ENCODE measurements at places on chromosomes 12 and 14.

DNA sequence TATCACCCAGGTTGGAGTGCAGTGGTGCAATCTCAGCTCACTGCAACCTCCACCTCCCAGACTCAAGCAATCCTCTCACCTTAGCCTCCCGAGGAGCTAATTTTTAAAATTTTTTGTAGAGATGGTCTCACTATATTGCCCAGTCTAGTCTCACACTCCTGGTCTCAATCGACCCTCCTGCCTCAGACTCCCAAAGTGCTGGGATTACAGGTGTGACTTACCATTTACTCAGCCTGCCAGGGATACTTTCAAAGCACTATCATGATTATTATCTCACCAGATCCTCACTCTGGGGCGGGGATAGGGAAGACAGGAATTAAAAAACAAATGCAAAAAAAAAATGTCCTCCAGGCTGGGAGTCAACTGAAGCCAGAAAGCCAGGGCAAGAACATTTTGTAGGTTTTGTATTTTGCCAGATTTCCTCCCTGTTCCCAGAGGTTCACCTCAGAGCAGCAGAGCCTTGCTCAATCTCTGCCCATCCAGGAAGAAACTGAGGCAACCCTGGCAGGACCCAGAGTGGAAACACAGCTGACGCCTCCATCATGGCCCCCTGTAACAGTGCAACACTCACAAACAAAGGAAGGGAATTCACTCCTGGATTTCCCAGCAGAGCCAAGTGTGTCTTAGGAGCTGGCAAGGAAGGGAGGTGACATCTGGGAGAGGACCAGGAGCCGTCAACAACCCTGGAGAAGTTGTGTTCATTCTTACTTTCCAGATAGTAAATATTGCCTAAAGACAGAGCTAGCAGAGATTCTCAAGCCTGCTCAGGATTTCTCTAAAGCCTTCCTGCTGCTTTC lies 73.9 kb downstream of the IRF2BPL start:
- DNase-seq = peak; percentile 34

- DNase-seq = no peak
Measured at GRCh38 chr12:14952299-14952921, 9.0 kb downstream of the ARHGDIB start.

GRCh38 chr12:122951979-122952892 lies 14.0 kb downstream of the ABCB9 start:
- peak; percentile 91 for DNase-seq

DNA sequence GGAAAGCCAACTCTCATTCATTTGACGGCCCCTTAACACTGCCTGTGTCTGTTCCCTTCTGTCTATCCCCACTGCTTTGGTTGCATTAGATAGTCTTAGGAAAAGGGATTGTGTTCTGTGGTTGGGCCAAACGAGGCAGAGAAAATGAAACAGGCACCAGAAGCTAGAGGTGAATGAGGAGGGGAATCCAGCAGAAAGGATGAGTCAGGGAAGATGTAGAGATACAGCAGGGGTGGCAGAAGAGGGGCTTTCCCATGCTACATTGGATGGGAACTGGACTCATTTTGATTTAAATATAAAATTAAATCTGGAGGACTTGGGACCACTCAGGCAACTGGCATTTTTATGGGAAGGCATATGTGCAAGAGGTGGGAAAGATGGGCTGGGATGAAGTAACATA lies 43.3 kb downstream of the OTOGL start:
- no peak for DNase-seq

DNA sequence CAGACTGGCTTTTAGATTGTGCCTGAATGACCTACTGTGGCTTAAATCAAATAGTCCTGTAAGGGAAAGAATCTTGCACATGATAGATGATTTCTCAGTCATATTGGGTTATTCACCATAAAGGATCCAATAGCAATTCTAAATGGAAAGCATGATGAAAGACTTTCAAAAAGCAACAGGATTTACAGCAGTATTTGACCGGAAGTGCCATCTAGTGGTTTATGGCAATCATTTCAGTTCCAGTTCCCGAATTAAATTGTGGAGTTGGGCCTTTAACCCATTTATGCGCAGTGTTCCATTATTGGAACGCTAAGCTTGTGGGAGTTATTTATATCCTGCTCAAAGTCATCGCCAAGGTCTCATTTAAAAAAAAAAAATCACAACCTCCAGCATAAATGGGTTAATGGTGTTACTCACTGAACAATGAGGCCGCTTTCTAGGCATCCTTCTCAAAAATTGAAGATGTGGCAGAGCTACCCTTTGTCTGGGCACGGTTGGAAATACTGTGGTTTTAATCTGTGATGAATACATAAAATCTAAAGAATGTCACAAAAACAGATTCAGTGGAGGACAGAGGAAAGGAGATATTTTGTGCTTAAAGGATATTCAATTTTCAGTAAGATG lies 60.8 kb upstream of the REP15 start:
- DNase-seq = no peak

DNA sequence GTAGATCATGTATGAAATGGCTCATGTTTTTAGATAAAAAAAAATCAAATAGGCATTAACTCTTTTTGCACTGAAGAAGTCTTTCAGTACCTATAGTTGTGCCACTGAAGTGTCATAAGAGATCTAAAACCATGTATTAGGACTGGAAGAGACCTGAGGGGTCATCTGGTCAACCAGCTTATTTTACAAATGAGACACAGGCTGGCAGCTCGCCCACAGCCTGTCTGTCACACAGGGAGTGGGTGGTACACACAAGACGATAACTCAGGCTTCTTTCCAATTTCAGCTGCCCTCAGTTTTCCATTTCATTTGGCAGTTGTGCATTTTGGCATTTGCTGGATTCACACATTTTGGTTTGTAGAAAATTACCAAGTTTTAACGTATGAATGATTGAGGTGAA lies 34.7 kb downstream of the C12orf75 start:
- no peak for DNase-seq

GRCh38 chr12:11711651-11712327 lies 62.3 kb downstream of the ETV6 start:
- no peak for DNase-seq

DNA sequence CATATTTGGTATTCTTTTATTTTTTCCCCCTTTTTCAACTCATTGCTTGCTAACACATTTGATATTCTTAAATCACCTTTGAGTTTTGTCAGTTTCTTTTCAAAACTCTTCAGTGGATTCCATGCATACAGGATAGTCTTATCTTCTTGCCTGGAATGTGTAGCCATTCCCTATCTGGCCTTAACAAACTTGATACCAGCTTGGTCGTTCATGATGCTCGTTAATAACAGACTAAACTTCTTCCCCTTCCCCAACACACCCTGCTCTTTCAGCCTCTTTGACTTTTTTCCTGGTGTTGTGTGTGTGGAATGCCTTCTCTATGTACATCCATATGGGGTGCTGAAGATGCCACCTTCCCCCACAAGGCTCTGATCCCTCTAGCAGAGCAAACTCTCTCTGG lies 17.7 kb upstream of the CALM1 start:
- no peak for DNase-seq

- DNase-seq = no peak
Measured at GRCh38 chr14:87055007-87055406, 938.0 kb downstream of the GALC start.

DNA sequence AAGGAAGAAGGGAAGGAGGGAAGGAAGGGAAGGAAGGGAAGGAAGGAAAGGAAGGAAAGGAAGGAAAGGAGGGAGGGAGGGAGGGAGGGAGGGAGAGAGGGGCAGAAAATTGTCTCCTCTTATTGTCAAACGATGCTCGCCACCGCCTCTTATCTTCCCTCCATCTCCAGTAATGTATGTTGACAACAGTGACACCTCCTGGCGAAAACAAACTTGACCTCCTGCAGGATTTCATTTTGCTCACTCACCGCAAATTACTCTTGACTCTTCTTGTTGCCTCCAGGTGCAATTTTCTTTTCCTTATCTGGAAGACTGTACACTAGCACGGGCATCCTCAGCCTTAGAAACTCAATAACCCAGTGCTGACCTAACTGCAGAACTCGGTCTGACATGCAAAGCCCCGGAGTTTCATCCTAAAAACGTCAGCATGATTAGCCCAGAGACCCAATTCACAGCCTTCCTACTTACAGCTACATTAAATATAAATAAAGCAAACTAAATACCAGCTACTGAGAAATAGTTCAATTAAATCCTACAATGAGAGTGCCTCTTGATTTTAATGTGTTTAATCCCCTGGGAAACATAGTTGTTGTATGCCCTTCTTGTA lies 512.4 kb upstream of the TMPO start:
- DNase-seq = peak; percentile 36

DNA sequence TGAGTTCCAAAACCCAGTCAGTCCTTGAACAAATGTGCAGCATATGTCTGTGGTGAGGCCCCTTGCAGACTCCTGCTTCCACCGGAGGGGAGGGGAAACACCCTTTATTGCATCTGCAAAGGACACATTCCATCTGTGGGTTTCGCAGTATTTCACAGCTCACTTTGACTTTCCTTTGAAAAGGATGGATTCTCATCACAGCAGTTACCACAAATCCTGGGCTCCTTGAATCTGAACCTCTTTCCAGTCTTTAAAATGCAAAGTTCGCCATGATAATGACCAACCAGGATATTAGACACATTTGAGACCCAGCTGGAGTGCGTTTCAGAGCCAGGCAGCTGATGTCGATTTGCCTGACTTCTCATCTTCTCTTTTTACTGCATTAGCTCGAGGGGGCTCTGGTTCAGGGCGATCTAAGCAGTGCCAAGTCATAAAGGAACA lies 242.4 kb downstream of the SLC15A4 start:
- no peak for DNase-seq

DNA sequence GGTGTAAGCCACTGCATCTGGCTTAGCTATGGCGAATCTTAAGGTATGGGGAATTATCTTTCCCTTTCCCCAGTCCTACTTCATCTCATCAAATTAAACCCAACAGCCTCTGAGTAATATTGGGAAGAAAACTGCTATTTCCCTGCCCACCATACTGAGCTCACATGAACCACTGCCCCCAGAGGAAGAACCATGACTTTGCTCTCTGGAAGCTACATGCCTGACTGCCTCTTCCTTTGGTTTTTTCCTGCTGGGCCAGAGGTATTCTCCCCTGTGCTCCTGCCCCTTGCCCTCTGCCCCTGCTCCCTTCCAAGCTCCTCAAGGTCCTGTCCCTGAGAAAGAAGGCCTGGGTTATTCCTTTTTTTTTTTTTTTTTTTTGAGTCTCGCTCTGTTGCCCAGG lies 15.2 kb downstream of the RILPL2 start:
- DNase-seq = peak; percentile 46

DNA sequence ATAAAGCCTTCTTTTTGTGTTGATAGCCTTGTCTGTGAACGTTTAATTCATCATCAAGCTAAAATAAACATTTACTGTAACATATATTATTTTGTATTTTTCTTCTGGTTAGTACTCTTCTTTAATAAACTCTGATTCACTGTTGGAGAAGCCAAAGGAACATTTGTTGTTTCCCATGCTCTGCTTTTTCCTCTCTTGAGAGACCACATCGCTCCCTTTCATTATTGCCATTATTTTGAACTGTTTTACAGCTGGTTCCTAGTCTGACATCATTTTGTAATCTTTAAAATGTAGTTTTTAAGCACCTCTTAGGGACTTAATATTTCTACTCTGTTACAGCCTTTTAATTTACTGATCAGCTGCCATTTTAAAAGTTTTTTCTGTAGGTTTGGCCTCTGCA lies 301.8 kb downstream of the NPAS3 start:
- no peak for DNase-seq

- no peak for DNase-seq
Measured at GRCh38 chr12:32455607-32456071, 56.3 kb downstream of the FGD4 start.

- peak; percentile 6 for DNase-seq
Measured at GRCh38 chr14:79992407-79993198, 218.7 kb downstream of the DIO2 start.

DNA sequence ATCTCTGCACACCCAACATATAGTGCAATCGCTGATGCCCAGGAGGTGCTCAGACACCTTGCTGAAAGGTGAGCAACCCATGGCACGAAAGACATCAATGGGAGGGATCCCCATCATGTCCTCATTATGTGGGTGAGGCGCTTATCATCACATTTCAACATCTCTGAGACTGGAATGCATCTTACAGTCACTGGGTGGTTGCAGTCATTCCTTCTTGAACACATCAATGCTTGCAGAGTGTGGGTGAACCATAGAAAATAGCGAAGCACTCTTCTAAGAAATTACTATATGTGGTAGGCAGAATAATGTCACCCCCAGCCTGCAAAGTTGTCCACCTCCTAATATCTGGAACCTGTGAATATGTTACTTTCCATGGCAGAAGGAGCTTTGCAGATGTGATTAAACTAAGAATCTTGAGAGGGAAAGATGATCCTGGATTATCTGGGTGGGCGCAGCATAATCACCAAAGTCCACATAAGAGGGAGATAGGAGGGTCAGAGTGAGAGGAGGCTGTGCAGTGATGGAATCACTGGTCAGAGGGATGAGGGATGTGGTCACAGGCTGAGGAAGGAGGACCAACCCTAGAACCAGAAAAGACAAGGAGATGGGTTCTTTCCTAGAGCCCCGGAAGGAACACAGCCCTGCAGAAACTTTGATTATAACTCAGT lies 51.2 kb downstream of the GLRX5 start:
- no peak for DNase-seq

- DNase-seq = peak; percentile 6
Measured at GRCh38 chr12:4486980-4487379, 41.4 kb upstream of the FGF6 start.

GRCh38 chr12:56296295-56296694 lies 3.8 kb downstream of the CS start:
- DNase-seq = no peak

DNA sequence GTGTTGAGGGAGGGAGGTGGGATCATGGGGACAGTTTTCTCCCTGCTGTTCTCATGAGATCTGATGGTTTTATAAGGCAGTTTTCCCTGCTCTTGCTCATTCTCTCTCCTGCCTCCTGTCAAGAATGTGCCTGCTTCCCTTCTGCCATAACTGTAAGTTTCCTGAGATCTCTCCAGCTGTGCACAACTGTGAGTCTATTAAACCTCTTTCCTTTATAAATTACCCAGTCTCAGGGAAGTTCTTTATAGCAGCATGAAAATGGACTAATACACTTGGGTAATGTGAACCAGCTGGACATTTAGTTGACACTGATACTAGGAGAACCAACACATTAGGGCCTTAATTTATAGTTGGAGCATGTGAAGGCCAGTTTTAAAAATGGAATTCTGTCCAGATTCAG lies 12.4 kb upstream of the CCDC91 start:
- DNase-seq = no peak

DNA sequence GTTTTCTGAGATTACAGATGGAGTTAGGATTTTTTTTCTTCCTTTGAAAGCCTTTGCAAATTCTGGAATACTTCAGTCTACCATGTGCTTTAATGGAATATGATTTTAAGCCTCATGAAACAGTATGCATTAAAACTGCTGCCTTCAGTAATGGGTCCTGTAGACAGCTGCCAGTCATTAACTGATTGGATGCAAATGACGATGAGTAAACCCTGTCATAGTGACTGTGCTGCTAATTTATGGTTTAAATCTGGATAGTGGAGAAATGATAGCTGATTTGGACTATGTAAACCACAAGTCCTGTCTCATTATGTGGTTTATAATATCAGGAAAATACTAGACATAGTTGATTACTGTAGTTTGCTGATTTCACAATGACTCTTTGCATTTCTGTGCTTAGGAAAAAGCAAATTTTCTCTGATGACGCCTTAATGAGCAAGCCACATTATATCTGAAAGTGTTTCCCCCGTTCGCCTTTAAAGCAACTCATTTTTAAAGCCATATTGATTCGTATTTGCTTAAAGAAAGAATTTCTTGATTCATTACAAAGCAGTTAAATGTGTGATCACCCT lies 217.6 kb downstream of the TMTC2 start:
- DNase-seq = no peak
